ENCODE measurements at places on chromosomes 3 and 15.

- no peak for DNase-seq
Measured at GRCh38 chr3:59766200-59766872, 716.5 kb upstream of the CFAP20DC start.

DNA sequence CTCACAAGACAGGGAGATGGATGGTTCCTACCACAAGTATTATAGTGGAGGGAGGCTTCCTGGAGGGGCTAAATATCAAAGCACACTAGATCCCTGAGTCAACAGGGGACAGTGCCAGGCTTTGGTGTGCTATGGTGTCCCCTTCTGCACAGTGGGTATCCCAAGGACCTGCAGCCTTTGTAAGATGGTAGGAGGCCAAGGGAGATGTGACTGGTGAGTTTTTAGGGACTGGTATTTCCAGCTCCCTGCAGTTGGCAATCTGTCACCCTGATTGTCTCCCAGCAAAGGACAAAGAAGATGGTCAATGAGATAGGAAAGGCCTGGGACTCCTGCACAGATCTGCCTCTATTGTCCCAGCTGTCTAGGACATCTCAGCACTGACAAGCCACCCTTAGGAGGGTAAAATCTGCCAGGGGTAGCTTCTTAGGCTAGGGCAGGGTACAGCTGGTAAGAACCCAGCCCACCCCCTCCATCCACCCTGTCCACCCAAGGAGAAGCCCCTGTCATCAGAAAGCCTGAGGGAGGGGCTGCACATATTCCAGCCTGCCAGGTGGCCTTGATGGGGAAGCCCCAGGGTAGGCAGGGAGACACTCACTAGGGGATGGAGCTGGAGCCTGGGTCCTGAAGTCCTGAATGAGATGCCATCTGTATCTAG lies 631 bp downstream of the CYP1A1 start:
- no peak for DNase-seq

- no peak for DNase-seq
Measured at GRCh38 chr15:31049111-31049510, 52.4 kb downstream of the TRPM1 start.

GRCh38 chr3:98761643-98762229 lies 1.4 kb upstream of the ST3GAL6 start:
- no peak for DNase-seq

Data from GM10248 (cell line).